IMR-90 (cell line): ENCODE measurements at places on chromosomes 12 and 14. TPM values are rescaled to one million over a fixed set of nuclear protein-coding genes. Genes with fewer than 3 reads are reported as not detected.

DNA sequence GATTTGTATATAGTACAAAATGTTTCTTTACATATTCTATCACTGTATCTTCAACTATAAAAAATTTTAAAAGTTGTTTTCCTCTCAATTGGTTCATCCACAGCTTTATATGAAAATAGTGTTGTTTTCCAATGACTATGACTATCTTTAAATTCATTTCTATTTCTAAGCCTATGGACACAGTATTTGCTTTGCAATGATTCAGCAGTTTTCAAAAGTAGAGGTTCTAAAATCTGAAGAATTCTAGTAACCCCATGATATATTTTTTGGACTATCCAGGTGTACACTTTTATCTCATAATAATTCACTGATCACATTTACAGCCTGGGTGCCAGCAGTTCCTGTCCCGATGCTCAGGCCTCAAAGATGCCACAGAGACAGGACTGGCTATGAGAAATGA is 118.4 kb upstream of the PTPRR start:
- no peak for DNase-seq

Gene SYCP3
- under 0.01 TPM in 1 of 2 replicates, not detected in the other for total RNA-seq

- DNase-seq = peak; percentile 81
These were observed 9.1 kb downstream of the CAMKK2 start for GRCh38 chr12:121287267-121287954.

GRCh38 chr12:11427341-11427740 is 32.0 kb upstream of the PRB2 start:
- no peak for DNase-seq
